ENCODE measurements at places on chromosomes 6 and 20. TPM values are rescaled to one million over a fixed set of nuclear protein-coding genes. Genes with fewer than 3 reads are reported as not detected.

- no peak for DNase-seq
These were observed 426.5 kb upstream of the RNF217 start for GRCh38 chr6:124535746-124536145.

GRCh38 chr20:25685276-25686080, 11.2 kb downstream of the ZNF337 start:
- DNase-seq = no peak

- DNase-seq = no peak
These were observed 35.2 kb upstream of the CLDN20 start for GRCh38 chr6:155228546-155229166.

The CNBD2 gene
- total RNA-seq = 7.7 TPM

The THBS2 gene
- 38.9 TPM for total RNA-seq

The TMEM242 gene
- 8.2 TPM for total RNA-seq

The MTHFD1L gene
- total RNA-seq = 17.9 TPM

The PRKN gene
- 9.7 TPM for total RNA-seq

DNA sequence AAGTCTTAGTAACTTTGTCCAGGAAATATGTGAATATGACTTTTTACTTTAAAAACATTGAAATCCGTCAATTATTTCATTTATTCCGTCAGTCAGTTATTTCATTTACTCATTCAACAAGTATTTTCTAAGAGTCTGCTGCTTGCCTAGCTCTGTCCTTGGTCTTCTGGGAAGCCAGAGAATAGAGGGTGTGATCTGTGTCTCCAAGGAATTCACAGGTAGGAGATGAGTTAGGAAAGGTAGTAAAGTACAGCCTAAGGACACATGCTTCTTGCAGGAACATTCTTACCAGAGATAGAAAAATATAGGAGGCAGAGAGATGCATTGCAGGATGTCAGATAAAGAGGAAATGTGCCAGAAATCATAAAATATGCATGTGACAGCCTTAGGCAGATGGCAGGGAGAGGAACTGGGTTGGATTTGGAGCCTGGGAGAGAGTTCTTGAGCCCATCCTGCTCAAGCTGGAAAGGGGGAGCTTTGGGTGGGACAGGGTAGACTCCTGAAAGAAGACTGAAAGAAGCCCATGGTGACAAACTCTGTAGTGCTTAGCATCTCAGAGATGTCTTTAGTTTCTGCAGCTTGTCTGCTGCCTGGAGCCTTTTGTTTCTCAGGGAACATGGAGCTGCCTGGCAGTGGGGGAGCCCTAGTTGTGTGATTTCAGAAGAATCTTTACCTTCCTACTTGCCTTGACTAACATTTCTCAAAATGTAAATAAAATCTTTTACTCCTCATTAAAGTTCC, 3.5 kb downstream of the SH3BGRL2 start:
- DNase-seq = no peak

GRCh38 chr6:163952005-163952404, 537.5 kb downstream of the QKI start:
- no peak for DNase-seq

DNA sequence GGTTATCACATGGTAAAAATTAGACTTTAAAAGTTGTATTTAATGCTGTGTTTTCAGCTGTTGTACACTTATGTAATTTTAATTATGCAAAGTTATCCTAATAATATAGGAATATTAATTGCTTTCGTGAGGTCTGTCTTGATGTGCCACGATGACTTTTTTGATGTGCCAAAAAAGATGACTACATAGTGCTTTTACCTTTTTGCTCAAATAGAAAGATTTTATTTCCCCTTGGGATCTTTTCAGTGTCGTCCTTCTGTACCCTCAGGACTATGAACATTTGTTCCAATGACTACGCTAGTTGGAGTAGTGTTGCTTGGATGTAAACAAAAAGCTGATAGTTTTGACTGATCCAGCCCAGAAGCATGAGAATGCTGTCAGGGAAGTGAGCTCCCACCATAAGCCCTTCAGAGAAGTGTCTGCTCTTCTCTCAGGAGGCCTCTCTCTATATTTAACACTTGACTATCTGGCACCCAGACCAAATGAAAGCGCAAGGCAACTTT, 1.2 kb upstream of the CD164 start:
- DNase-seq = no peak

The FGD2 gene
- 17.1 TPM for total RNA-seq

The C20orf141 gene
- not detected for total RNA-seq

The COL21A1 gene
- total RNA-seq = 62.5 TPM

The POLR3F gene
- 10.5 TPM for total RNA-seq

DNA sequence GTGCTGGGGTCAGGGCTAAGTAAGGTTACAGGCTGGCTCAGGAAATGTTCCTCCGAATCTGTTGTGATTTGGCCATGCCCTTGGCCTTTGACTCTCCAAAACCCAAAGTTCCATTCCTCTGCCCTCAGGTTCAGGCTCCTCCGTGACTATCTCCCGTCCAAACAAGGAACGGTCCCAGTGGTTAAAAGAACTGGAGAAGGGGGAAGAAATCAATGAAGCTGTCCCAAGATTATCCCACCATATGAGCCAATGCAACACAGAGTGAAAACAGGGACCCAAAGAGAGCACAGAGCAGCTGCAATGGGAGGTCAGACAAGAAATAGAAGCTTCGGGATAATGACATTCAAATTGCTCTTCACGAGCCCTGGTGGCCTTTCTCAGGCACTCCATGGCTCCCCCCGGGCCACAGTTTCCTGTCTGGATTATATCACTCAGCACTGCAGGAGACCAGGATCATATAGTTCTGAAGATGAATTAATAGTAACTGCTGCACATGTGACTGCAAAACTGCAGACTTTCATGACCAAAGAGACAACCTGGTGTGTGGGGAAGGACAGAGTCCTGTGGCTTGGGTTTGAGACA, 211.3 kb downstream of the ZNF217 start:
- no peak for DNase-seq

- DNase-seq = no peak
These were observed 473.8 kb upstream of the HSF2 start for GRCh38 chr6:121925534-121926255.

GRCh38 chr20:62063981-62064769, 1.5 kb downstream of the TAF4 start:
- DNase-seq = no peak

The GMEB2 gene
- total RNA-seq = 6.2 TPM

- no peak for DNase-seq
These were observed 61.4 kb upstream of the IL20RA start for GRCh38 chr6:137106183-137106582.

- peak; percentile 87 for DNase-seq
These were observed 11.9 kb upstream of the CPNE5 start for GRCh38 chr6:36851149-36851614.

The GZF1 gene
- 13.0 TPM for total RNA-seq

The PACSIN1 gene
- total RNA-seq = 0.49 TPM

GRCh38 chr6:144090384-144090783, 5.0 kb downstream of the SF3B5 start:
- no peak for DNase-seq

The KCNG1 gene
- 3.5 TPM for total RNA-seq

The FNDC11 gene
- total RNA-seq = 0.54 TPM

The PTK6 gene
- not detected for total RNA-seq

The POPDC3 gene
- 3.5 TPM for total RNA-seq

- no peak for DNase-seq
These were observed 136.8 kb downstream of the OLIG3 start for GRCh38 chr6:137357263-137357947.

DNA sequence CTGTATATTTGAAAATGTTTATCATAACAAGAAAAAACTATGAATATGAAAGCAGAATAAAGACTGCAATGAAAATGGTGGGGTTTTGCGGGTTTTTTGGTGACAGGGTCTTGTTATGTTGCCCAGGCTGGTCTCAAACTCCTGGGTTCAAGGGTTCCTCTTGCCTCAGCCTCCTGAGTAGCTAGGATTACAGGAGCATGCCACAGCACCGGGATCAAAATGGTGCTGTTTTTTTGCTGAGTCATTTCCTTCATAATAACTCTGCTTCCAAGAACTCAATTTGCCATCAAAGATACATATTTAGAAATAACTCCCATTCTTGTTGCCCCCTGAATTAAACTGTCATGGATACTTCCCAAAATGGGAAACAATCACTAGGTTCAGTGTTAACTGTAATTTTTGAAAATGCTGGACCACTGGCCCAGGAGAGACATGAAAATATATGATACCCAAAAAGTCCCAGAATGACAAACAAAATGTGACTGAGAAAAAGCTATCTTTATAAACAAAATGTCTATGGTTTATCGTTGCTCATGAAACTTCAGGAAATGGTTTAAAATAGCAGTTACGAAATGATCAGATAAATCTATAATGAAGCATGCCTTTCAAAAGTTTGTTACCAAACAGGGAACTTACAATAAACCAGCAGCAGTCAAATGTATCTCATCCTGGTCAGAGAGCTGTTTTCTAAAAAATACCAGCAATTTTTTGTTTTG, 32.2 kb downstream of the ILRUN start:
- DNase-seq = no peak

- no peak for DNase-seq
These were observed at the start of gene CRISP3 for GRCh38 chr6:49744259-49744658. CRISP3 (minus strand) TSS chr6:49744388; CDS start chr6:49744367, 21 bp downstream.

The SYNDIG1 gene
- total RNA-seq = 0.27 TPM

- DNase-seq = no peak
These were observed 213.7 kb downstream of the ATXN1 start for GRCh38 chr6:16547587-16547986.

- no peak for DNase-seq
These were observed 125.0 kb downstream of the SIM1 start for GRCh38 chr6:100339574-100340255.

The BACH2 gene
- total RNA-seq = 4.6 TPM

The GMPR gene
- 26.5 TPM for total RNA-seq

- DNase-seq = no peak
These were observed 32.1 kb upstream of the ID4 start for GRCh38 chr6:19805129-19805481.

GRCh38 chr6:34246563-34247391, 2.0 kb downstream of the SMIM29 start:
- DNase-seq = peak; percentile 62

GRCh38 chr6:63724721-63725120, 89.1 kb downstream of the PHF3 start:
- no peak for DNase-seq

The SIGLEC1 gene
- 17.1 TPM for total RNA-seq

GRCh38 chr6:168451805-168452517, 11.0 kb downstream of the SMOC2 start:
- no peak for DNase-seq

The MMP24 gene
- total RNA-seq = 1.1 TPM

The OVOL2 gene
- not detected for total RNA-seq

GRCh38 chr6:138417493-138418117, 13.6 kb downstream of the HEBP2 start:
- DNase-seq = no peak

DNA sequence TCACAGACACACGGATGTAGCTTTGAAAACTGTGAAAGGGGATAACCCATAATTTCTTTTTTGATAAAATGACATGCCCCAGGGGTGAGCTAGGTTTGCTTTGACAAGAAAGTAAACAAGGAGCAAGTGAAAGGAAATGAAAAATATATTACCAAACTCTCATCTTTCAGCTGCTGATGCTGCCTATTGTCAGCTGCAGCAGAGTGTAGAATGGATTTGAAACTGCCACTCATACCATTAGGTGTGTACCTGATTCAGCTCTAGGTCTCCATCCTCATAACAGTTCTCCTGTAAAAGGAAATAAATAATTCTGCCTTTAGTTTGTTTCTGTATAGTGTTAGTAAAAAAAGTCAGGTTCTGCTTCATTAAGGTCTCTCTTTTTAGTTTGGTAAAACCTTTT, 415.1 kb upstream of the MARCKS start:
- no peak for DNase-seq

The CUL9 gene
- 35.6 TPM for total RNA-seq

The AKAP7 gene
- 22.8 TPM for total RNA-seq

DNA sequence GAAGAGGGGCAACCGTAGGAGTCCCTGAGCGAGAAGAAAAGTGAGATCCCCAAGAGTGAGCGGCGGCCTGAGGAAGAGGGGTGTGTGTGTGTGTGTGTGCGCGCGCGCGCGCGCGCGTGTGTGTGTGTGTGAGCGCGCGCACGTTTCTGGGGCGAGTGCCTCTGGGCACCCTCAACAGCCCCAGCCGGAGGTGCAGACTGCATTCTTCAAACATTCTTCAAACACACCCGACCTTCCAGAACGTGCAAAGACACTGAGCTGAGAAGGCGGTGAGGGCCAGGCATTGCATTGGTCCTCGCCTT, 76.2 kb upstream of the FOXP4 start:
- DNase-seq = no peak

DNA sequence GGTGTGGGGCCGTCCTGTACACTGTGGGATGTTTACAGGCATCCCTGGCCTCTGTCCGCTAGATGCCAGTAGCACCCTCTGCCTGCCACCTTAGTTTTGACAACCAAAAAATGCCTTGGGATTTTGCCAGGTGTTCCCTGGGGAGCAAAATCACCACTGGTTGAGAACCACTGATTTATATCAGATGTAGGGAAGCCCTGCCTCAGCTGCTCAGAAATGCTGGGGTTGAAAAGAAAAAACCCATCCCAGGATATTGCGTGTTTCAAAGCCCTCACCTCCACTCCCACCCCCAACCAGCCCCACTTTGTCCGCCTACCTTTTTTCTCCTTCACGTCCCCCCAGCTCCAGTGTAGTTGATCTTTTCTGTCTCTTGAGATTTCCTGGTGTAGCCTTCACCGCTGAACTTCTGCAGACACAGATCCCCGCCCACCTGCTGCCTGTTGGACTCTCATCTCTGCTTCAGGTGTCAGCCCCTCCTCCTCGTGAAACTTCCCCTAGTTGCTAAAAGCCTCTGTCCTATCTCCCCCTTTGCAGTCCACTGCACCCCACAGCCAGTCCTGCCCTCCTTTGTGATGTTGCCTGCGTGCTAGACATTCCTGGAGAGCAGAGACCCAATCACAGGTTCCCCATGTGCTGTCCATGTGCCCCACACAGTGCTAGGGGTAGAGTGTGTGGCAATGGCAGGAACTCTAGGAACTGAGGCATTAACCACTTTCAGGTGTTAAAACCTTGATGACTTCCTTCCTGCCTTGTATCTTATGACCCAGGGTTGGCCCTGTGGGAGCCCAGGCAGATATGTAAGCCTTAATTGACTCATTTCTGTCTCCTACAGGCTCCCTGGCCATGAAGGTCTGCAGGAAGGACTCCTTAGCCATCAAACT, 98.9 kb downstream of the TBC1D7 start:
- no peak for DNase-seq

GRCh38 chr6:147990159-147990558, 352.5 kb upstream of the SASH1 start:
- no peak for DNase-seq

- no peak for DNase-seq
These were observed 36.9 kb downstream of the ARHGAP18 start for GRCh38 chr6:129672881-129673631.

The ATP9A gene
- total RNA-seq = 34.8 TPM

- DNase-seq = no peak
These were observed 1.0 kb upstream of the HELZ2 start for GRCh38 chr20:63574829-63575743.

DNA sequence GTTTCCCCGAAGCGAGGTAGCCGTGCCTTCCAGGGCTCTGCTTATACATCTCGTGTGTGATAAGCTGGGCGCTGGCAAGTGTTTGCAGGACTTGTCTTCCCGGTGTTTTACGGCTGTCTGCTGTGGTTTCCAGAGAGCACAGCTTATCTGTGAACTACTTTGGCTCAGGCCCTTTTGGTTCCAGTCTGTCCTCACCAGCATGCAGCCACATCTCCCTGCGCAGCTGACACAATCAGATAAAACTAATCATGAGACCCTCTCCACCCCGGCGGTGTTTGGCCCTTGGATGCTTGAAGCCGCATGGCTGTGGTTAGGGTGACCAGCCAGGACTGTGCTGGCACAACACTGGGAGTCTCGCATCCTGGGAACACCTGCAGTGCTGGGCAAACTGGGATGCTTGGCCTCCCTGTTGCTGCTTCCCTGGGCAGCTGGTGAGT, 241.8 kb upstream of the FOXQ1 start:
- no peak for DNase-seq

The BANF2 gene
- total RNA-seq = not detected

GRCh38 chr20:3935295-3935955, 46.2 kb downstream of the PANK2 start:
- DNase-seq = peak; percentile 83
